ENCODE measurements at places on chromosomes 2 and 18.

DNA sequence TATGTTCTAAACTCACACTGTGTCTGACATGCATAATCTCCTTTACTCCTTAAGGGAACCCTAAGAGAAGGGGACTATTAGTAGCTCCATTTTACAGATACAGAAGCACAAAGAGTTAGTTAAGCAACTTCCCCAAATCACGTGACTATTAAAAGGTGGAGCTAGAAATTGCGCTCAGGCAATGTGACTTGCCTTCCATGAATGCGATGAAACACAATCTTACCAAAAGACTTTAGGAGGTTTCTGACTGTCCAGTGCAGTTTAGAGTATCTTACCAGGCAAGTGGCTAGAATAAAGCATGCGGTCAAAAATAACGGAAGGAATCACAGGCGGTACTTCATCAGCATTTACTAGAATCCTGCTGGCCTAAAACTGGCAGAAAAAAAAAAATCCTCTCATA is 70.4 kb downstream of the ZNF521 start:
- no peak for DNase-seq

DNA sequence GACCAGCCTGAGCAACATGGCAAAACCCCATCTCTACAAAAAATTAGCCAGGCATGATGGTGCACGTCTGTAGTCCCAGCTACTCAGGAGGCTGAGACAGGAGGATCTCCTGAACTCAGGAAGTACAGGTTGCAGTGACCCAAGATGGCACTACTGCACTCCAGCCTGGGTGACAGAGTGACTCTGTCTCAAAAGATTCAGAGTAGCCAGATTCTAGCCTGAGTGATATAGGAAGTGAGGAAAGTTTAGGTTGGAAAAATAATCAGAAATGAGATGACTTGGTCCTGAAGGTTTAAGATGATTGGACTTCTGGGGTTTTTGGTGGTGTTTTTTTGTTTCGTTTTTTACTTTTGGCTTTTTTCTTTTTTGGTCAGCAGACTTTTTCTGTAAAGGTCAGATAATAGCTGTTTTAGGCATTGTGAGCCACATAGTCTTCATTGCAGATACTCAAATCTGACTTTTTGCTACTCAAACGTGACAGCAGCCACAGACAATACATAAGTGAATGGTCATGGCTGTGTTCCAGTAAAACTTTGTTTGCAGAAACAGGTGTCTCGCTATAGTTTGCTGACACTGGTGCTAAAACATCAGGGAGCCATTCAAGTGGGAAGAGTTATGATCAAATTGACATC is 104.1 kb upstream of the UBXN4 start:
- DNase-seq: no peak

- DNase-seq: no peak
These were observed 112.0 kb upstream of the FOSL2 start for GRCh38 chr2:28280619-28281018.

GRCh38 chr2:55842046-55842445 is 81.5 kb downstream of the EFEMP1 start:
- DNase-seq: no peak

- DNase-seq: no peak
These were observed 82.2 kb upstream of the DOCK10 start for GRCh38 chr2:225124311-225125017.

- DNase-seq: no peak
These were observed 211.5 kb downstream of the SUCLG1 start for GRCh38 chr2:84247532-84247931.

- peak; percentile 56 for DNase-seq
These were observed 710 bp upstream of the TMSB10 start for GRCh38 chr2:84904717-84905174.

GRCh38 chr18:76978616-76979015 is 154.0 kb downstream of the MBP start:
- DNase-seq: no peak

DNA sequence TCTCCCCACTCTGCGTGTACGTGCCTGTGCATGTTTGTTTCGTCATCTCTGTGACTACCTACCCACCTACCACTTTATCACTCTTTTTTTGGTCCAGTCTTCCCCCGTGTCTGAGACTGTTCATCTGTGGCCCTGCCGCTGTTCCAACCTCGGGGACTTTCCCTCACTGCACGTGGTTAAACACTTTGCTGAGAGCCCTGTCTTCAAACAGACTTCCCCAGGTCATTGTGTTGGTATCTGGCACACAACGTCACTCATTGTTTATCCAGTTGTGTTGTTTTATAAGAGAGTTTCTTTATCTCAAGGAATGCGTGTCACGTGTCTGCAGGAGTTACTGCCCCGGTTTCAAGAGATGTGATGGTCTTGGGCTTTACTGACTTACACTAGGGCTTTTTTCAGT is 262.0 kb upstream of the RASGRP3 start:
- no peak for DNase-seq

GRCh38 chr2:201249889-201250288 is 10.4 kb upstream of the CASP8 start:
- no peak for DNase-seq

DNA sequence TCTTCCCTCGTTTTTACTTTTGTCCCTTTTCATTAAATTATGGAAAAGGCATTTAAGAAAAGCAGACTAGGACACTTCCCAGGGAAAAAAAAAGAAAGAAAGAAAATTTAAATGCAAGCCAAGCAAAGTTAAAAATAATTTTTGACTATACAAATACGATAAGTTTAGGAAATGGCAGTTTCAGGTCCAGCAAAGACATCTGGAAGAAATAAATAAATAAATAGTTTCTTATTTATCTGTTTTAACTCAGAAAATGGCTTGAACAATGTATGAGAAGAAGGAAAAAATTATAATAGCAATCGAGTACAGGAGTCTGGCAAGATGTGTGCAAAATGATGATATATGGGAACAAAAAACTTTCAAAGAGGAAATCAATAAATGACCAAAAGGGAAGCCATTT is 114.6 kb upstream of the NCKAP5 start:
- no peak for DNase-seq

- no peak for DNase-seq
These were observed 893.0 kb upstream of the CHAC2 start for GRCh38 chr2:52874466-52875106.

GRCh38 chr2:29841386-29842004 is 79.9 kb downstream of the ALK start:
- DNase-seq: peak; percentile 45

DNA sequence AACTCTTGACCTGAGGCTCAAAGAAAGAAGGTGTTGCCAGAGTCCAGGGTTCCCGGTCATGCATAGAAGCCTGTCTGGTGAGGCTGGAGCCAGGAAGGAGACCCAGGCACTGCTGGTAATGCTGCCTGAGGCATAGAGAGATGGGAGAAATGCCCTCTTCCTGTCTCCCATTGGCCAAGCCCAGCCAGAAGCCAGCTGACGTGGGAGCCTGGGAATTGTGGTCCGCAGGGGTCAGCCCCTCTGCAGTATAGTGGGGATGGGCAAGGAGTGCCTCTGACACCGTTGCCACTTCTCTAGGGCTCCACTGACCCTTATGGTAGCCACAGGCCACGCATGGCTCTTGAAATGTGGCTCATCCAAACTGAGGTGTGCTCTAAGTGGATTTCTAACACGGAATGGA is 95.7 kb downstream of the CTIF start:
- no peak for DNase-seq

DNA sequence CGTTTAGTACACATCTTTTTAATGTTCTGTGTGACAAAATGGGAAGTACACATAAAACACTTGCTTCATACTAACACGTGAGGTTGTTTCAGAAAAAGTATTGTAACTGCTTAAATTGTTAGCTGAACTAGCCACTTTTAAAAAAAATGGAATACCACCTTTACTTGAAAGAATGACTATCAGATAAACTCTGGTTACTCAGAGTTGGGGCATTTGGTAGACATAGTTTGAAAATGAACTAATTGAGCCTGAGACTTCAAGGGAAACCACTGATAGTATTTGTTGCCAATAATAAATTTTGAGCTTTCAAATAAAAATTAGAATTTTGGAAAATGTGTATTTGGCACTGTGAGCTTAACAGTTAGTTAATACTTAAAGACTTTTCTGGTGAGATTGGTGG is 103.0 kb upstream of the FBXO11 start:
- no peak for DNase-seq

- no peak for DNase-seq
These were observed 283.1 kb upstream of the CYRIA start for GRCh38 chr2:16948710-16949109.

DNA sequence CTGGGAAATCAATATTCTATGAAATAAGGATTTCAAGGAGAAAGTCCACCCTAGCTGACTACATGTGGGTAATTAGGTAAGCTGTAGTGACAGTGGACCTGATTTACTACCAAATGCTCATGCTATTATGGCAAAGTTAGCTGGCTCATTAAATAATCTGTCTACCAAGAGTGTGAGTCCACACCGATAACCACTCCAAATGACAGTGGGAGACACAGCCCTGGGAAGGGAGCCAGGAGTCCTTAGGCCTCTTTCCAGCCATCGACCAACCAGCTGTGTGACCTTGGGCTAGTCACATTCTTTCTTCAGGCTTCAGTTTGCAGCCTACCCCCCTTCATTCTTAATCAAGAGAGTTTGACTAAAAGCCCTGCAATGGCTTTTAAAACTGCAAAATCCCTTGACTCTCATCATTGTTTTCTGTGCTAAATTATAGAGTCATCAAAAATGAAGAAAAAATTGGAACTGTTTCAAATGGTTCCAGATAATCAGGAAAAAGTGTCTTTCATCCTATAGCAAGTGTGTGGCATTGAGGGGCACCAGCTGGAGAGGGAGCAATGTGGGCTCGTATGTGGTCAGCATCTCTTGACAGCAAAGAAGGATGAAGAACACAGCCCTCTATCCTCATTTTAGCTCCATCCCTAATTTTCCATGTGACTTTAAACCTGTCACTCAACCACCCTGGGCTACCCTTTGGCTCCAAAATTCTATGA is 45.6 kb upstream of the SLC14A2 start:
- no peak for DNase-seq

GRCh38 chr2:144010096-144010836 is 509.7 kb downstream of the ZEB2 start:
- DNase-seq: no peak

DNA sequence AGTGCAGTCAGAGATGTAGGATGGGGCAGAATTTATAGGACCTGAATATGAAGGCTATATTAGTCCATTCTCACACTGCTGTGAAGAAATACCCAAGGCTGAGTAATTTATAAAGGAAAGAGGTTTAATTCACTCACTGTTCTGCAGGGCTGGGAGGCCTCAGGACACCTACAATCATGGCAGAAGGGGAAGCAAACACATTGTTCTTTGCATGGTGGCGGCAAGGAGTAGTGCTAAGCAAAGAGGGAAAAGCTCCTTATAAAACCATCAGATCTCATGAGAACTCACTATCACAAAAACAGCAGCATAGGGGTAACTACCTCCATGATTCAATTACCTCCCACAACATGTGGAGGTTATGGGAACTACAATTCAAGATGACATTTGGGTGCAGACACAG is 76.8 kb upstream of the MSTN start:
- DNase-seq: no peak

- DNase-seq: no peak
These were observed 292.5 kb downstream of the TNS1 start for GRCh38 chr2:217710211-217710765.

- DNase-seq: no peak
These were observed 215.3 kb upstream of the APCDD1 start for GRCh38 chr18:10239103-10239502.

- peak; percentile 3 for DNase-seq
These were observed 720 bp downstream of the KRTCAP3 start for GRCh38 chr2:27442920-27443282.

DNA sequence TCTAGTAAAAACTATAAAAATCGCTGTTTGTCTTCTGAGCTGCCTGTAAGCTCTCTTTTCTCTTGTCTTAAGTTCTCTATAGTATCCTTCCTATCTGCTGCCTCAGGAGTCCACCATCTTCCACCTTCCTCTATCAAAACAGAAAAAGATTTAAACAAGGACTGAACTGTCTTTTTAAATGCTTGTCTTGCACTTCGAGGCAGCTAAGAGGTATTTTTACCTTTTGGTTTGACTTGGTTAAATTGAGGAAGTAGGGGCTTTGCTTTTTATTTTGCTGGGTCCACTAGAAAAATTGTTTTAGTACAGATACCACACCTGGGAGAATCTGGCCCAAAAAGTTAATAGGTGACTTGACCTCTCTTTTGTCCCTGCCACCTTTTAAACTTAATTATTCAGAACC is 12.2 kb downstream of the SESTD1 start:
- DNase-seq: no peak

- DNase-seq: no peak
These were observed 334.3 kb upstream of the VWC2L start for GRCh38 chr2:214076527-214076926.

DNA sequence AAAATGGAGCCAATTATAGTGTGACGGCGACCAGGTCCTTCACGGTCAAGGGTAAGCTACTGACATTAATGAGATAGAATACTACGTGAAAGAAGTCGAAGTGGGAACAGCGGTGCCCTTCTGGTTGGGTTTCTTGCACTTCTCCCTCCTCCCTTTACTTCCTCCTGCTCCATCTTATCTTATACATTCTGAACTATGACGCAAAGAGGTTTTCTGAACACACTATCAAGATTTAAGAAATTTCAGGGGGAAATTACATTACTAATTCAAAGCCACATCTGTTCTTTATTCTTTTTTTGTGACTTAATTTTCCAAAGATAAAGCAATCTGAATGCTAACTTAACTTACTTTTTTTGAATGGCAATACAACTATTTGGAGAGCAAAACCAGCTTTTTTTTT is 14.8 kb upstream of the IL18R1 start:
- DNase-seq: no peak

GRCh38 chr2:108570416-108570815 is 36.1 kb downstream of the LIMS1 start:
- DNase-seq: no peak

DNA sequence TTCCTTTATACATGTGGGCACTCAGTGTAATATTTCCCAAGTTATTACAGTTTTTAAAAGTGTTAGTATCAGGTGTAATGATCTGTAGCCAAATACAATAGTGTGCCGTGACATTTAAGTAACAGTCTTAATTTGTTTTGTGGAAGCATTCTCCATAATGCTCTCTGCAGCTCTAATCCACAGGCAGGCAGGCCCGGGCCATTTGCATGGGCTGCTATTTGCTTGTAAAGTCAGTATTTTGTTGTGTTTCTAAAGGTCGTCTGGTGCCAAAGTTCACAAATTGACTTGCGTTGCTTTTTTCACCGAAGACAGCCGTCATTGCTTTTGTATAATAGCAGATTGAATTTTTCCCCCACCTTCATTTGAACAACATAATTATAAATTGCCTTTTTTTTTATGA is 153.0 kb downstream of the GBX2 start:
- DNase-seq: no peak

Measured in G401 (cell line).